ENCODE measurements at places on chromosomes 7 and 10.
A peak's percentile ranks its signal among the peaks of the same experiment; 100 is the strongest.

DNA sequence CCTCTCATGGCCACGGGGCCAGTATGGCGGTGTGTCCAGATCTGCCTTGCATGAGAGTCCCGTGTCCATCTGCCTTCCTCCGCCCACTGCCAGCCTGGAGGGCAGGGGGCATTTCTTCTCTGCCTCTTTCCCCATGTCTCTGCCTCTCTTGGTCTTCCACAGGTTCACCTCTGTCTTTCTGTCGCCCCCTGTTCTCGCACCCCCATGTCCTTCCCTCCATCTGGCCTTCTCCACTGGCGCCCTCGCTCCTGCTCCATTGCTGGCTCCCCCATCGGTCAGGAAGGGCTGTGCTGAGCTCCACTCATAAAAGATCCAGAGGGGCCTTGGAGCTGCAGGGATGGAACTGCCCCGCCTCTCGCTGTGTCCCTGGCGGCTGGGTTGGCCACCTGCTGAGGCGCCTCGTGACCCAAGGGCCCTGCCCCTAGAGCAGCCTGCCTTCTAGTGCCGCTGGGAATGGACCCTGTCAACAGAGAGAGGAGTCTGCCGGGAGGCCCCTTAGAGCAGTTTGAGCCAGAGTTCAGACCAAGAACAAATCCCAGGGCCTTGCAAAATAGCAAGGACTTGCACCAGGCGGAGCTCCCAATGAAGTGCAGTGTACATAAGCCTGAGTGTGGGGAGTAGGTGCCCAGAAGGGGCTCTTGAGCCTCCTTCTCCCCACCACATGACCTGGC is 42.0 kb downstream of the GOLGA7B start:
- no peak for DNase-seq

- DNase-seq: no peak
Observed at GRCh38 chr7:136102881-136103280, 125.7 kb upstream of the MTPN start.

- no peak for DNase-seq
Observed at GRCh38 chr10:130022511-130023299, 58.6 kb upstream of the EBF3 start.

DNA sequence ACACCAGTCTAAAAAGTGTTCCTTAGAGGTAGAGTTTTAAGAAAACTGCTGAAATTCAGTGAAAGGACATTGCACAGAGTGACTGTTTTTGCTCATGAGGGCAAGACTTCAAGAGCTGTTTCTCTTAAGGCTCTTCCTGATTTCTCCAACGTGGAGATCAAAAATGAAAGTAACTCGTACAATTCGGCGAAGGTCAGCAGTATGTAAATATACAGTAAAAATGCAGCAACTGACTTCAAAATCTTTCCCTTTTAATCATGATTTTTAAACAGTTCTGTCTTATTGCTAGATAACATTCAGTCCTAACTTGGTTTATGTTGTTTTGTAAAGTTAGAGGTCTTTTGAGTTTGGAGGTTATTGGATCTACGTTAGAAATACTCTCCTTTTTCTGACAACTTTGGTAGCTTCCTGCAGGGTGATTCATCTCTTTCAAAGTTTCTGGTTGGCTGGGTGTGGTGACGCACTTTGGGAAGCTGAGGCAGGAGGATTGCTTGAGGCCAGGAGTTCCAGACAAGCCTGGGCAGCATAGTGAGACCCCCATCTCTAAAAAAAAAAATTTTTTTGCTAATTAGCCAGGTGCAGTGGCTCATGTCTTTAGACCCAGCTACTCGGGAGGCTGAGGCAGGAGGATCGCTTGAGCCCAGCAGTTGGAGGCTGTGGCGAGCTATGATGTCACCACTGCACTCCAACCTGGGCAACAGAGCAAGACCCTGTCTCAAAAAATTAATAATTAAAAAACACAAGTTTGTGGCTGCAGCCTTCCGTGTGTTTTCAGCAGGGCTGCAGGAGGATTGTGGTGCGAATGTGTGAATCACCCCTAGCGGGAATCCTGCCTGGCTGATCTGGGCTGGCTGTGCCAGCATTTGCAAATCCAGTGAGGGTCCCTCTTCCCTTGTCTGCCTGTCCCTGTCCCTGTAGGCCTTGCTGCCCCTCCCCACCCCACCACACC is 29.2 kb upstream of the AP5Z1 start:
- peak; percentile 90 for DNase-seq

- no peak for DNase-seq
Observed at GRCh38 chr7:70405241-70405640, 726.7 kb upstream of the GALNT17 start.

- DNase-seq: no peak
Observed at GRCh38 chr10:7766241-7766640, 21.6 kb downstream of the KIN start.

GRCh38 chr10:71575451-71575850 is 144.1 kb downstream of the C10orf105 start:
- no peak for DNase-seq

DNA sequence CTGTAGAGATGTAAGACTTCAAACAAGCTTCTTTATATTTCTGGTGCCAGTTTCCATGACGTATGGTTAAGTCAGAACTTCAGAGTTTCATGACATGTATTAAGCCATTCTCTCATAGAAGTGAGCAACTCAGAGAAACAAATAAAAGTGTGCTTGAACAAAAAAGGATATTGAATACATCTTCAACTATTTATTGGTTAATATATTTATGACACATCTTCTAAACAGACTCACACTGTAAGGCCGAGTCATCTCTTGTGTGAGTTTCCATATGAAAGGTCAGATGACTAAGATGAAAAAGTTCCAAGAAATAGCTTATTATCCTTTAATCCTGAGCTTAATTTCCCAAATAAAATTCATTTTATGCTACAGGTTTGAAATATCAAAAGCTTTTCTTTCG is 105.5 kb upstream of the CSTF2T start:
- DNase-seq: no peak

DNA sequence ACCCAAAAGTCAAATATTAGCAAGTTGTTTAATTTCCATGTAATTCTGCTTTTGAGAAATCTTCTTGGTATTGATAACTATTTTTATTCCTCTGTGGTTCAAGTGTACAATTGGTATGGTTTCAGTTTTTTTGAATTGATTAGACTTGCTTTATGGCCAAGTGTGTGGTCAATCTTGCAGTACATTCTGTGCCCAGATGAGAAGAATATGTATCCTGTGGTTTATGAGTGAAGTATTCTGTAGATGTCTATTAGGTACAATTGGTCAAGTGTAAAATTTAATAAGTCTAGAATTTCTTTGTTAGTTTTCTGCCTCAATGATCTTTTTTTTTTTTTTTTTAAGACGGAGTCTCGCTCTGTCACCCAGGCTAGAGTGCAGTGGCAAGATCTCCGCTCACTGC is 36.6 kb upstream of the C7orf33 start:
- no peak for DNase-seq

DNA sequence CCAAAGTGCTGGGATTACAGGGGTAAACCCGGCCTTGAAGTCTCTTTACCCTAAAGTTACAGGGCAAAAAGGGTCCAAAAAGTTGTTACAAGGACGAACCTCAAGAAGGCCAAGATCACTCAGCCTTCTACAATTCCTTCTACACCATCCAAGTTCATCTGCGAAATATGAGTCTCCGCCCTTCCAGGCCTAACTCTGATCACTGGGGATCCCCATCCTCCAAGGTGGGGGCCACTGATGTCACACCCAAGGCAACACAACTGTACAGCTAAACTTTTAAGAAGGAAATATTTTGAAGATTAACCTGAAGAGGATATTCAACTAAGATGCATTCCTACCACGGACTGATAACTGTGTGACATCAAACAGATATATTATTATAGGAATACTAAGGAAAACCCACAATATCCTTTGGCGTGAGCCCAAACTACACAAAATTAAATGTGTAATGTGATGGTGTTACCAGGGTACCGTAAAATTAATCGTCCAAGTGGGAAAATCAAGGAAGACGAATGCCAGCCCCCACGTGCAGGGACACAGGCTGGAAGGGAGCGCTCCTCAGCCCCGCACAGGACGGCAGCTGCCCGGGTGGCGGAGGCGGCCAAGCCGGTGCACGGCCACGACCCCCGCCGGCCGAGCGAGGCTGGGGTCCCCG is 1.0 kb downstream of the PAXIP1 start:
- DNase-seq: peak; percentile 12

DNA sequence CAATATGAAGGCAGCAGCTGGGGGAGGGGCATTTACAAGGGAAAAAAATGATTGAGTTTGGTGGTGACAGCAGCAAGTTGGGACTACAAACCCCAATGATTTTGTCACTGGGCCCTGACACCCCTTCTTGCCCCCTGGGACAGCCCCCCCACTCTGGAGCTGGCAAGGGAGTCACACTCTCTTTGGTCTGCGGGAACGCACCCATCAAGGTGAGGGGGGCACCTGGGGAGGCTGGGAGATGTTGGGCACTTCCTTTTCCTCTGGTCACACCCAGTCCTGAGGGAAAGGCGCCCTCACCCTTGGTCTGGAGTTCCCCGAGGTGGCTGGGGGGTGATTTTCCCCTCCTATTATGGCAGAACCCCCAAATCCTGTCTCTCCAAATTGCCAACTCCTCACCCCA is 24.4 kb downstream of the EPHB4 start:
- no peak for DNase-seq

DNA sequence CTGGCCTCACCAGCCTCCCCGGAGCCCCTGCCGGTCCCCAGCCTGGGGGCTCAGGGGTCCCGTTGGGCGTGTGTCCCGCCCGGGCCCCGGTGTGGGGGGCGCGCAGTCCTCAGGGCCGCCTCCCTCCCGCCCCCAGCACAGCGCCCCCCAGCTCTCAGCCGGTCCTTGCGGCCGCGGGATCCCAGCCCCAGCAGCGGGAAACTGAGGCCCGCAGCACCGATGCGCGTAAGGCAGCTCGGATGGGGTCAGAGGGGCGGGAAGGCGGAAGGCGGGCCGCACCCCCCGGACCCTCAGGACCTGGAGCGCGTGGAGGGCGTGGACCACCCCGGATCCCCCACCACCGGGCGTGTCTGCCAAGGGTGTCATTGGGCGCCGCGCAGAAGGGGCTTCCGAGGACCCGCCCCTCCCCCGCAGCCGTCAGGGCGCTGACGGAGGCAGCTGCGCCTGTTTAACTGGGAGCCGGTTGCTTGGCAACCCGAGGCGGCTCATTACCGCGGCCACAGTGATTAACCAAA is 14.9 kb downstream of the UNCX start:
- no peak for DNase-seq

DNA sequence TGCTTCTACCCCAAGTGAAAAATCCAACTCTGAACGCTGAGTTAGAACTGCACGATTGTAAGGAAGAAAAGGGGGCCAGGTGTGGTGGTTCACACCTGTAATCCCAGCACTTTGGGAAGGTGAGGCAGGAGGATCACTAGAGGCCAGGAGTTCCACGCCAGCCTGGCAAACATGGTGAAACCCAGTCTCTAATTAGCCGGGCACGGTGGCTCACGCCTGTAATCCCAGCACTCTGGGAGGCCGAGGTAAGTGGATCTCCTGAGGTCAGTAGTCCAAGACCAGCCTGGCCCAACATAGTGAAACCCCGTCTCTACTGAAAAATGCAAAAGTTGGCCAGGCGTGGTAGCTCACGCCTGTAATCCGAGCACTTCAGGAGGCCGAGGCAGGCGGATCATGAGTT is 9.0 kb downstream of the GUSB start:
- no peak for DNase-seq

- DNase-seq: no peak
Observed at GRCh38 chr7:28606421-28606820, 194.1 kb downstream of the CREB5 start.

DNA sequence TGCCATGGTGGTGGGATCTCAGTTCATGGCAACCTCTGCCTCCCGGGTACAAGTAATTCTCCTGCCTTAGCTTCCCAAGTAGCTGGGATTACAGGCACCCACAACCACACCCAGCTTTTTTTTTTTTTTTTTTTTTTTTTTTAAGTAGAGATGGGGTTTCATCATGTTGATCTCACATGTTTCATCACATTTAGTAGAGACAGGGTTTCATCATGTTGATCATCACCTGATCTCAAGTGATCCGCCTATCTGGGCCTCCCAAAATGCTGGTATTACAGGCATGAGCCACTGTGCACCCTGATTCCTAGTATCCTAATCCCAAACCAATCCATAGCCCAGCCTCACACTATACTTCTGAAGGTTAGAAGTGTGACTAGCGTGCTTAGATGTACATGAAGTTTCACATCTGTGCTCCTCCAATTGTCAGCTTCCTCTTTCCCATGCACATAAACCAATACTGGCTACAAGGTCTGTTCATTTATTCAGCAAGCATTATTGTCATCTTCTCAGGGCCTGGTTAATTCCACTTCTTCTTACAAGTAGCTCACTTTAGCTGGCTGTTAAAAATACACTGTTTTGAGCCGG is 6.8 kb upstream of the NAT16 start:
- DNase-seq: no peak

DNA sequence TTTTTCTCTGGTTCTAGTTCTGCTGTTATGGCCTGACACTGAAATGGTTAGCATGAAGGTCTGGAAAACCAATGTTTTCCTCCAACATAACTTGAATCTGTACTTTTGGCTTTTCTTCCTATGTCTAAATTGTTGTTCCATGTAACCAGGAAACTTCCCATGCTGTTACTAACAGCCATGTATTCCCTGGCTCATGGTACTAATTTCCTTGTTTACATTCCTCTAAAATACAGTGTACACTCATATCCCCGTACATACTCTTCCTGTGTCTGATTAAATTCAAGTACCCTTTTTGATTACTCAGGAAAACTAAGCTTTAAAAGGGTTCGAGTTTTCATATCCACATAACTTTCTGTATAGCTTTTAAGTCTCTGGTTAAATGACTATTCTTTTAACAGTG is 12.3 kb upstream of the ACSM6 start:
- DNase-seq: no peak

GRCh38 chr10:92122941-92123450 is 167.9 kb downstream of the CPEB3 start:
- DNase-seq: no peak

GRCh38 chr7:32515890-32516550 is 20.7 kb downstream of the AVL9 start:
- DNase-seq: no peak

DNA sequence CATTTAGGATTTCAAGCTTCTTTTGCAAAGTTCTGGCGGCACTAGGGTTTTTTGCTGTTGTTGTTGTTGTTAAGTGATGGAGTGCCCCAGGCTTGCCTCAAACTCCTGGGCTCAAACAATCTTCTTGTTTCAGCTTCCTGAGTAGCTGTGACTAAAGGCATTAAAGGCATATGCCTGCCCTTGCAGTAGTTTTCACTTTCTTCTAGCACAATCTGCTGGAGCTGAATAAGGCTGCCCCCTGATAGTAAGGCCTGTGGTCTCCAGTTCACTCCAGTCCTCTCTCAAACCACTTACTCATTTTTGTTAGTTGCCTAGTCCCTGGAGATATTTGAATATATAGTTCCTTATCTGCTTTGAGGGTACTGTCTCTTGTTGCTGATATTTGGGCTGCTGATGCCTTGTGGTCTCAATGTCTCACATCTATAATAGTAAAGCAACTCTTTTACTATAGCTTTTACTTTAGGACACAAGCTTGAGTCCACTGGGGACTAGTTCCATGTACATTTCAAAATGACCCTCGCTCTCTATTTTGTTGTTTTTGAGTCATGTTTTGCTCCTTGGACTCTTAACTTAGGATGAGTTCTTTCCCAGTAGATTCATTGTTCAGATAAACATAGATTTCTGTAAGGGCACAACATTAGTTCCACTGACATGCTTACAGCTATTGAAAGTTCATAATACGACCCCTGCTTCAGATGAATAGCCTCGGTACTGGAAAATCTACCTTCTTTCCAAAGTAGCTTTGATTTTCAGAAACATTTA is 25.5 kb downstream of the PHF14 start:
- no peak for DNase-seq
